ENCODE measurements at places on chromosomes 3 and 15. TPM values are rescaled to one million over a fixed set of nuclear protein-coding genes. Genes with fewer than 3 reads are reported as not detected.

Gene P3H2
- total RNA-seq = 19.0 TPM

Gene FGD5
- 49.4 TPM for total RNA-seq

Gene DPPA2
- not detected for total RNA-seq

Gene SLC6A20
- not detected for total RNA-seq

Gene UROC1
- total RNA-seq = not detected

Gene CHCHD4
- total RNA-seq = 14.7 TPM

Gene CP
- total RNA-seq = not detected

Measured in mammary microvascular endothelial cell (primary cell).